ENCODE measurements at places on chromosomes 7 and 10.

- DNase-seq: no peak
These were observed 79.1 kb downstream of the HDAC9 start for GRCh38 chr7:18574676-18575075.

DNA sequence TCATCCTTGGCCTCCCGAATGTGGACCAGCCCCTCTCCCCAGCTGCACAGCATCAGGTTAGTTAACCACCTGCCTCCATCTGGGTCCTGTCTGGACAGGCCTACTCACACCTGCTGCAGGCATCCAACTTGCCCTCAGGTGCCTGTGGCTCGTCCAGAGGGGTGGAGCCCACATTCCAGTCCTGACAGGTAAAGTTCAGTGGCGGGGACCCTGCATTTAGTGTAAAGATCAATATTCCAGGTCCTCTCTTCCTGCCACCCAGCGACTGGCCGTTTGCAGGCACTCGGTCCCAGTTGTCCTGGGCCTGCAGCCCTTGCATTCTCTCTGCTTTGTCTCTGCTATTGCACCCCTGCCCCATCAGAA, 15.0 kb downstream of the HTRA1 start:
- DNase-seq: no peak

DNA sequence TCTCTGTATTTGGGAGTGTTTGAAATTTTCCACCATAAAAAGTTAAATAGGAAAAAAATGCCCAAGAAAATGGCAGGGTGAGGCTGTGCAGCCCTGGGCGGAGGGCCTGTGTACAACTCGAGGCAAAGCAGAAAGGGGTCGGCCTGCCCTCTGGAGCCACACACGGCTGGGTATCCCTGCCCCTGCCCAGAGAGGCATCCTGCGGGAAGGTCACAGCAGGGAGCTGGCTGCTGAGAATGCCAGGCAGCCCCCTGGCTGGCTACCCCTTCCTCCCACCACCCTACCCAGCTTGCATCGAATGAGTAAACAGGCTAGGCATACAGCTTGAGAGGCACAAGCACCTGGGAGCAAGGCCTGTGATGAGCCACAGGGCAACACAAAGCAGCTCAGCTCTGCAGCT, 46.1 kb downstream of the CAMK2B start:
- DNase-seq: no peak

DNA sequence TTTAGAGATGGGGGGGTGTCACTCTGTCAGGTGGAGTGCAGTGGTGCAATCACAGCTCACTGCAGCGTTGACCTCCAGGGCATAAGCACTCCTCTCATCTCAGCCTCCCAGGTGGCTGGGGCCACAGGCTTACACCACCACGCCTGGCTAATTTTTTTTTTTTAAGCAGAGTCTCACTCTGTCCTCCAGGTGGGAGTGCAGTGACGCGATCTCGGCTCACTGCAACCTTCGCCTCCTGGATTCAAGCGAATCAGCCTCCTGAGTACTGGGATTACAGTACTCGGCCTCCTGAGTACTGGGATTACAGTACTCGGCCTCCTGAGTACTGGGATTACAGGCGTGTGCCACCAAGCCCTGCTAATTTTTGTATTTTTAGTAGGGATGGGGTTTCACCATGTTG, 23.6 kb upstream of the PPIA start:
- DNase-seq: no peak

DNA sequence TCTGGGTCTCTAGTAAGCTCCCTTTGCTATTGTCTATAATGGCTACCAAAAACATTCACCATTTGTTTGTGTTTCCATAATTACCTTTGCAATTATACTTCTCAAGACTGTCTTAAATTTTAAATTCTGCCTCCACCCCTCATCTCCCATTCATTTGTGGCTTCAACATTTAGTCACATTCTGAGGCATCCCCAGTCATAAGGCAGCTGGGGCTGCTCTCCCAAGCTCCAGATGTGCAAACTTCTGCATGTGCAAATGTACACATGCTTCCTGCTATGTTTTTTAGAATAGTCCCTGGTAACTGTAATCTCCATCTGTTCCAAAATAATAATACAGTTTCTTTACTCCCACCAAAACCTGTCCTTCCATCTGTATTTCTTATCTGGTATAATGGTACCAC, 97.3 kb downstream of the CDK6 start:
- DNase-seq: no peak

Measured in glomerular endothelial cell (primary cell).